ENCODE measurements at places on chromosomes 3 and 15.

GRCh38 chr15:99486371-99487336 lies 79.1 kb upstream of the MEF2A start:
- DNase-seq: peak; percentile 18

- DNase-seq: no peak
These were observed 38.6 kb downstream of the TAFA4 start for GRCh38 chr3:68893600-68894239.

GRCh38 chr3:65376426-65376825 lies 662.3 kb downstream of the MAGI1 start:
- no peak for DNase-seq

GRCh38 chr3:156563900-156564682 lies 9.2 kb upstream of the SSR3 start:
- no peak for DNase-seq

GRCh38 chr3:152307829-152308474 lies 39.2 kb downstream of the MBNL1 start:
- no peak for DNase-seq

DNA sequence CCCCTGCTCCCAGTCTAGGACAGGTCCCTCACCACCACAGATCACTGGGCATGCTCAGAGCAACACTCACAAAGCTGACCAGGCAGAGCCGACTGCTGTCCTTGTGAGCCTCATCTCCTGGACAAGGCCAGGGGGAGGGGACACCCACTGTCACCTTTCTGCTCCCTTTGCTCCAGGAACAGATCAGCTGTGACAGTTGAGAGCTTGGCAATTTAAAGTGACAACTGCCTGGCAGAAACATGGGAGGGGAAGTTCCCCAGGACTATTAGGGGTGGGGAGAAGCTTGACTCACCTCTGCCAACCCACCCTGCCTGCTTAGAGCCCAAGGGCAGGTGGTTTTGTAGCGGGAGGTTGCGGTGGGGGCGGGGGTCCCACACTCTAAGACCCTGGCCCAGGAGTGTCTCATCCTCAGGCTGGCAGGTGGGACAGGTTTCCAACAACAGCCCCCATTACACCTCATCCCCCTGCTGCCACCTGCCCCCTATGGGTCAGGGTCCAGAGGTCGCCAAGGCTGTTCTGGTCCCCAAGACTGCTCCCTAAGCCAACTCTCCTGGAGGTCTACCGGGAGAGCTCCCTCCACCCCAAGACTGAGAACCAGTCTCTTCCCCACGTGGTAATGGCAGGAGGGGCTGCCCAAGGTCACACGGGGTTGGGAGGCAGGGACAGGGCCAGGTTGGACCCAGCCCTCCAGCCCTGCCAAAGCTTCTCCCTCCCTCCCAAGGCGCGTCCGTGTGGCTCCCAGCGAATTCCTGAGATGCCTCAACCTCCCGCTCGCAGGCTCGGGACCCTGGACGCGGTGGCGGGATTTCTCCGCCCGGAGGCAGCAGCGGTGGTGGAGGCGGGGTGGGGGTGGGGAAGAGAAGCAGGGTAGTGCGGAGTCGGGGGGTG lies 80.4 kb downstream of the IQSEC1 start:
- no peak for DNase-seq

DNA sequence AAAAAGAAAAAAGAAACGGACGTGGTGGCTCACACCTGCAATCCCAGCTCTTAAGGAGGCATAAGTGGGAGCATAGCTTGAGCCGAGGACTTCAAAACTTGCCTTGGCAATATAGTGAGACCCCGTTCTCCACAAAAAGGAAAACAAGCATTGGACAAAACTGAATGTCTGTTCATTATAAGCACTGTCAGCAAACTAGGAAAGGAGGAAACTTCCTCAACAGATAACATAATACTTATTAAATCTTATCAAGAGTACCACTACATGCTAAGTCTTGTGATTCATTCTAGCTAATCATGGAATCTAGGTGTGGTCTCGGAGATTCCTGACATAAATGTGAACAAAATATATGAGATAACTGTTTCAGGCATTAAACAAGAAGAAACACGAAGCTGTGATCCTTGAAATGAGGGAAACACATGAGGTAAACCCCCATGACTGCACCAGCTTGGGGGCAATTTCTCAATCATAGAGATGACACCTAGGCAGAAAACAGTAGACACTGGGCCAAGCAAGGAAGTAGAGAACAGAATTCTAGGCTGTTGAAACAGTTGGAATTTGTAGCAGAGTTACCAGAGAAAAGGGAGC lies 33.3 kb downstream of the TRPM7 start:
- DNase-seq: no peak

GRCh38 chr3:169914321-169914720 lies 2.9 kb downstream of the SAMD7 start:
- DNase-seq: no peak

GRCh38 chr3:126424039-126424717 lies 29.5 kb downstream of the CFAP100 start:
- no peak for DNase-seq

DNA sequence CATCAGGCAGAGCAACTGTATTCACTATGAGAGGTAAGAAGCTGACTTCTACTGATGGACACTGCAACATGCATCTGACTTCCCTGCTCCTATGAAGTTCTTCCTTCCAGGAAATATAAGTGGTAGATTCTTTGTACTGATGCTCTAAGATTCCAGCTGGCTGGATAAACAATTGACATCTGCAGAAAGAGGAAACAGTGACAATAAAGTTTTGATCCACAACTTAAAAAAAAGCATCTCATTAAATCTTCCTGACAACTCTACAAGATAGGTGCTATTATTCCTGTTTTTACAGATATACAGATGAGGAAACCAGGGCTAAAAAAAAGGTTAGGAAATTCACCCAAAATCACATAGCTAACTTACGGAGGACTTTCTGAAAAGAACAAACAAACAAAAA lies 142.8 kb downstream of the VPS13C start:
- no peak for DNase-seq

- DNase-seq: no peak
These were observed 537.7 kb upstream of the MDFIC2 start for GRCh38 chr3:70849911-70850699.

- DNase-seq: no peak
These were observed 30.5 kb upstream of the SRGAP3 start for GRCh38 chr3:9279966-9280365.

GRCh38 chr3:49461443-49462171 lies 8.5 kb upstream of the DAG1 start:
- DNase-seq: no peak

DNA sequence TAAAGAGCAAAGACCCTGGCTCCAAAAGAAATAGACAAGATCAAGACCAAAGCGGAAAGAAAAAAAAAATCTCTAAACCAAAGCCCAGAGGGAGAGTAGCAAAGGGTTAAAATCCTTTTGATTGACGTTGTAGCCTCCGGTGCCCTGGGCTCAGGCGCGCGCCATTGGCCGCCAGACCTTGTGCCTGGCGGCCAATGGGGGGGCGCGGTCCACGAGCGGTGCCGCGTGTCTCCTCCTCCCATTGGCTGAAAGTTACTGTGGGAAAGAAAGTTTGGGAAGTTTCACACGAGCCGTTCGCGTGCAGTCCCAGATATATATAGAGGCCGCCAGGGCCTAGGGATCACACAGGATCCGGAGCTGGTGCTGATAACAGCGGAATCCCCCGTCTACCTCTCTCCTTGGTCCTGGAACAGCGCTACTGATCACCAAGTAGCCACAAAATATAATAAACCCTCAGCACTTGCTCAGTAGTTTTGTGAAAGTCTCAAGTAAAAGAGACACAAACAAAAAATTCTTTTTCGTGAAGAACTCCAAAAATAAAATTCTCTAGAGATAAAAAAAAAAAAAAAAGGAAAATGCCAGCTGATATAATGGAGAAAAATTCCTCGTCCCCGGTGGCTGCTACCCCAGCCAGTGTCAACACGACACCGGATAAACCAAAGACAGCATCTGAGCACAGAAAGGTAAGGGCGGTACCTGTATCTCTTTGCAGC lies at the start of gene HES1:
TSS of gene HES1 (plus strand) at position 343 of the 713 bp plus-strand sequence. CDS start at position 576, 233 bp downstream.
- DNase-seq: peak; percentile 59

DNA sequence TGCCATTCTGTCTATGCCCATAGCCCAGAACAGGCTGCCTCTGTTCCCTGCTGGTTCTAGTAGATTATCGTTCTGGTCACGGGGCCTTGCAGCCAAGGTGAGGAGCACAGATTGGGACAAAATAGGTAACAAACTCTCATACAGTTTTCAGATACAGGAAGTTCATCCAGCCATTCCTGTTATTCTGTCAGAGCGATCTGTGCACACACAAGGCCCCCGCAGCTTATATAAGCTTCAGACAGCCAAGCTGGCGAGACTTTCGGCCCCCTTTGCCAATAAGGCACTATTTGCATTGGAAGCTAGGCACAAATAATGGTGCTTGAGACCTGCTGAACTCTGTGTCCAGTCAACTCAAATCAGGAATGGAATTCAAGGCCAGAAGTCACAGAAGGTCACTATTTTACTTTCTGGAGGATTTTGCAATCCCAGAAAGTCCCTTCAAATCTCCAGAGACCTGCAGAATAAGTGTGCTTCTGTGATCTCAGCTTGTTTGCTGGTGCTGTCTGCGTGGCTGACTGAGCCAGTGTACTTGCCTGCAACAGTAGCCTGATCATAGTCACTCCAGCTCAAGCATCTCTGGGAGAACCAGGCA lies 69.4 kb downstream of the BFSP2 start:
- DNase-seq: no peak

DNA sequence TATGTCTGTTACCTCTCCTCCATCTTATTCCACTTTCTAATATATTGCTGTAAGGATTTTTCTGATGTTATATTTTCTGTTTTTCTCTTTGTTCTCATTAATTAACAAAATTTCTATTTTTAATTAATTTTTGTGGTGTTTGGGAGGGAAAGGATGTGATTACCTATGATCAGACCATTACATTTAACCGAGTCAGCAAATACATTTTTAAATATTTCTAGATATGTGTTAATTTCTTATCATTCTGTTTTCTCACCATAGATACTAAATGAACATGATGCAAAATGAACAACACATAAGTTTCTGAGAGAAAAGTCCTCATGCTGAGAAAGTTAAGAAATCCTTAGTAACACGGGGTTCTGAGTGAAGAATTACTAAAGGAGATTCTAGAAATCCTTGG lies 80.6 kb upstream of the P2RY1 start:
- no peak for DNase-seq

GRCh38 chr15:79970624-79971434 lies at the start of gene BCL2A1:
TSS of gene BCL2A1 (minus strand) at chr15:79971196. CDS start at chr15:79971119, 77 bp downstream.
- DNase-seq: peak; percentile 52

GRCh38 chr3:146189519-146190173 lies 28.7 kb upstream of the PLOD2 start:
- DNase-seq: no peak

DNA sequence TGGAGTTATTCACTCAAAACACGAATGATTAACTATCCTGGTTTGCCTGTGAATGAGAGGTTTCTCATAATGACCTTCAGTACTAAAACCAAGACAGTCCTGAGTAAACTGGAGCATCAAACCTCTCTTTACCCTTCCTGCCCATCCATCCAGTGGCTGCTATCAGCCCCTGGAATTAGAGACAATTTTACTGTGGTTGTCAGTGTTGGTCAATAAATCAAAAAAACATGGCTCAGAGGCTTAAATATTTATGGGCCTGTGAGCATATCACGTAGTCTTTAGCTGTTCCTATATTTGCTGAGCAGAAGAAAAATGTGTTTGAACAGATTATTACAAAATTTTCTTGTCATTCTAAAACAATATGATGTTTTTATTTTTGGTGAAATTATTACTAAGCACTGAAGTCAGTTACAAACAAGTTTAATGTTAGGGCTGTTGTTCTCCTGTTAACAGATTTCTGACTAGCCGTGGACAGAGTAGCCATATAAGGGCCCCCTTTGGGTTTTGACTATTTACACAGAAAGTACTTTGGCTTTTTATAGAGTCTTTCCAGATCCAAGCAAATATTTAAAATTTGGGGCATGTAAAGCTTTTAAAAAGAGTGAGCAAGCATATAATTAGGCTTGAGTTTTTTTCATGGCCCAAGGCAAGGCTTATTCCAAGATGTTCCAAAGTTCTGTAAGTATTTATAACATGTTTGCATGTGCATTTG lies 580.9 kb downstream of the DIPK2A start:
- DNase-seq: no peak

- DNase-seq: no peak
These were observed 49.7 kb upstream of the TPRG1 start for GRCh38 chr3:189122110-189122509.

DNA sequence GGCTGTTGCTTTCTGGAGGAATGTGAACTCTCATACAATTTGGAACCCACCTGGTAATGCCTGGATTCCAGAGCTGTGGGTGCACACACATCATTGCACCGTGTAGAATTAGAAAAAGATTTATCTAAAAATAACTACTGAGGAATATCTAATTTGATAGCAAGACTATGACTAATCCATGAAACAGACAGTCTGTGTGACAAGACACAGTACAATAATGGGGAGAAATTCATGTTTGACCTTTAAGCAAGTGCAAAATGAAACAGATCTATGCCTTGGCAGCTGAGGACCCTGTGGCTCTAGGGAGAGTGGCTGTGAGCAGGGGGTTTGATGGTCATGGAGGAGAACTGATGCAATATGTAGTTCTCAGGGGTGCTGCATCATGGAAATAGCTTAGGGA lies 7.9 kb upstream of the DOCK3 start:
- DNase-seq: no peak

- no peak for DNase-seq
These were observed 37.9 kb downstream of the DPH6 start for GRCh38 chr15:35507932-35508638.

- DNase-seq: no peak
These were observed 106.3 kb downstream of the PLD1 start for GRCh38 chr3:171704002-171704401.

DNA sequence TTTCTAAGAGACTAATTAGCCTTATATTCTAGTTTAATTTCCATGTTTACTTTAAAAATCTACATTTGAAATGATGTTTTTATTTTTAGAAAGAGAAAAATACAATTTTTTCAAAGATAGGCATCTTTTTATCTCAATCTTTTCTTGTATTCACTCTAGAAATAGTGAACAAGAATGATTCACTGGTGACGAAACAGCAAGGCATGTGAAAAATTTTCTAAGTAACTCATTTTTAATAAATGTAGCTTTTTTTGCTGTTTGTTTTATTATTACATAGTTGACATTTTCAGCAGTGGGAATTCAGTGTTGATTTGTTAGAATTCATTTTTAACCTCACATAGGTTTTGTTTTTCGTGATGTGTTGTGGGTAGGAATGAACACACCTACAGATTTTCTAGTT lies 1226.4 kb downstream of the NSUN3 start:
- no peak for DNase-seq

DNA sequence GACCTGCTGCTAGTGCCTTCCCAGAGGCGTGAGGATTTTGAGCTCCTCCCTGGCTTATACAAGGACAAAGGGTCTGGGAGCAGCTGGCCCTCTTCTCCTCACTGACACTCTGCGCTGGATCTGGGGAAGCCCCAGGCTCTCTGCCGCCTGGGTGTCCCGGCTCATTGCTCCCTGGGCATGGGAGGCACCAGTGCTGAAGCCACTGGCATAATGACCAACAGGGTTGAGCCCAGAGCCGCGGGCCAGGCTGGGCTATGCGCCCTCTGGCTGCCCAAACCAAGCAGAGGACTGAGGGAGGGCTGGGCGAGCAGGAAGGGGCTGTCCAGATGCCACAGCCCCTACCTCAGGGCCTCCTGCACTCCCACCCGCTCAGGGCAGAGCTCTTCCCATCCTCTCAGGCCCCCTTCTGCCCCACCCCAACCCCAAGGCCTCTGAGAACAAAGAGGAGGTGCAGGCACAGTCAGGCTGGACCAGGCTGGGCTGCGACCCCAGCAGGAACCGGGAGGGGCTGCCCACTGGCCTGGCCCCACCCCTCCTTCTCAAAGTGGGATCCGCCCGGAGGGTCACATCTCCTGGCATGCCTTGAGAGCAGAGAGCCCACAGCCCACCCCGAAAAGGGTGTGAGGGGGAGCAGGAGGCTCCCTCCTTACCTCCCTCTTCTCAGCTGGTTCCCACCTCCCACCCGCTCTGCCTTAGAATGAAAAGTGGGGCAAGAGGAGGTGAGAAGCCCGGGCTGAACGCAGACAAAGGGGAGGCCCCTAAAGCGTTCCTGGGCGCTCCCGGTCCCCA lies 1.6 kb downstream of the LINGO1 start:
- DNase-seq: no peak
